IPS-NIHi11 (cell line): ENCODE measurements at places on chromosomes 7 and 10.

DNA sequence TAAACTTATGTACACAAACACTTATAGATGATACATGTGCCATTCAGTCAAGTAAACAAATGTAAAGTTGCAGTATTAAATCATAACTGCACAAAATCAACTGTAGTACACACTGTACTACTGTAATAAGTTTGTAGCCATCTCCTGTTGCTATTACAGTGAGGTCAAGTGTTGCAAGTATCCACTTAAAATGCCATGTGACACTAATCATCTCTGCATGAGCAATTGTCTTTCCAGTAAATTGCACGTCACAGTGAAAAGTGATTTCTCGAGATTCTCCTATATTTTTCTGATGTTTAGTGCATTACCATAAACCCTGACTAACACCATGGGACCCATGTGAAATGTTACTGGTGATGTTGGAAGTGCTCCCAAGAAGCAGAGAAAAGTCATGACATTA is 293.3 kb upstream of the SP4 start:
- no peak for DNase-seq

DNA sequence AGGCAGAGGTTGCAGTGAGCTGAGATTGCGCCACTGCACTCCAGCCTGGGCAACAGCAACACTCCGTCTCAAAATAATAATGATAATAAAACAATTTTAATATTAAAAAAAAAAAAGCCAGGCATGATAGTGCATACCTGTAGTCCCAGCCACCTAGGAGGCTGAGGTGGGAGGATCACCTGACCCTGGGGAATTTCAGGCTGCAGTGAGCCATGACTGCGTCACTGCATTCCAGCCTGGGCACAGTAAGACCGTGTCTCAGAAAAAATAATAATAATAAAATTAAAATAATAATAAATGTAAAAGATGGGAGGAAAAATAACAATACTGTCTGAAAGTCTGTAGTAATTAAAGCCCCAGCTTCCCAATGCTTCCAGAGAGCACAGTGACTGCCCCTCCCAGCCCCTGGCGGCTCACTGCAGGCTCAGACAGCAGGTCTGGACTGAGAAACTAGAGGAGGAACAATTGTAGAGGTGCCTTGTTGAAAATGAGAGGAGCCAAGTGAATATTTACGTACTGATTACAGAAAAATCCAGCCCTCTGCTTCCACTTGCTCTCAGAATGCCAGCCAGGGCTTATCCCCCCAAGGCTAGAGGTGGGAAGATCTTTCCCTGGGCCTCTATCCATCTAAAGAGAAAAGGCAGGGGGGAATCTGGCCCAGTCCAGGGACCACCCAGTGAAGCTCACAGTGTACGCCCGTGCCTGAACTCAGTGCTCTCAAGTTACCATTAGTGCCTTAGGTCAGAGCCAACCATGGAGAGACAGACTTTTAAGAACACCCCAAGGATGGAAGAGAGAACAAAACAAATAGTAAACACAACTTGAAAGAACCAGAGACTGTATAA is 112.8 kb downstream of the PARD3 start:
- no peak for DNase-seq

GRCh38 chr7:39488467-39489393 is 77.5 kb upstream of the YAE1 start:
- DNase-seq = no peak

GRCh38 chr10:10886861-10887531 is 130.7 kb upstream of the CELF2 start:
- no peak for DNase-seq

DNA sequence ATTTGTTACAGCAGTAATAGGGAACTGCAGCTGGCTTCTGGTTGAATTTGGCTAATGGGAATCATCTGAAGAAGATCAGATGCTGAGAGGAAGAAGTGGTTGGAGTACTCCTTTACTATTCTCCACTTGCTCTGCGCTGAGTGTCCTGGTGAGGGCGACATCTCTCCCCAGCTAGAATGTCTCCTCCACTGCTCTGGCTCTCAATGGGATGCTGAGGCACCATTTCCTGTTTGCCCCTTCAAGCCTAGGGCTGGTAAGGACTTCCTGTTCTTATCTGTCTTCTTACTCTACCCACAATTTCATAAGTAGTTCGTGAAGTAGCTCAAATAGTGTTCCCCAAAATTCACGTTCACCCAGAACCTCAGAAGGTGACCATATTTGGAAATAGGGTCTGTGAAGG is 43.2 kb upstream of the TES start:
- no peak for DNase-seq

DNA sequence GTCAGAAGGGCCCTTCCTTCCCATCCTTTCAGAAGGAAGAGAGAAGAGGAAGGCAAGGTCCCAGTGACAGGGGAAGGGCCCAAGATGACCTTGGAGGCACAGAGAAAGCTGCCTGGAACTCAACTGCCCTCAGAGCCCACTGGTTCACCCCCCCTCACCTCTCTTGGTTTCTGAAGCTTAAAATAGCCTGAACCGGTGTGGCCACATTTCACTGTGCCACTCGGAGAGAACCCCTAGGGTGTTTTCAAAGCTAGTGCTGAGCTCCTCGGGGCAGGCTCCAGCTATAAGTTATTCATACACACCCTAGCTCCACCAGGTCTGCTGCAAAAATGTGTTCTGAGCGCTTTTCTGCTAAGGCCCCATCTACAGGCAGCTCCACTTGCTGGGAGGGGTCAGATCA is 60.9 kb upstream of the ADRB1 start:
- peak; percentile 27 for DNase-seq

DNA sequence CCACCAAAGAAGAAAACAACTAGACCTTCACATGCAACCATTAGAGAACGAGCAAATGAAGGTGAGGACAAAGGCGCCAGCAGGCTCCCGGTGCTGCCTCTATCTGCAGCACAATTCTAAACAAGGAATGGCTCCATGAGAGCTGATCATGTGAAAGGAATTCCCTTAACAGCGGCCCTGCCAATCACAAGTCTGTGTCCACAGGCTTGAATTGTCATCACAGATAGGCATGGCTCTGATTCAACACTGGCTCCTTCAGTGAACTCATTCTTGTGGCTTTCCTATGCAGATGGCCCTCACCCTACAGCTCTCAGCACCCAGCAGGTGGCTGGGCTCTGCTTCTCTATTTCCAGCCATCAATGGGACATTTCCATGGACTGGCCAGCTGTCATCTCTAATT is 36.2 kb downstream of the LAMB1 start:
- peak; percentile 45 for DNase-seq

- no peak for DNase-seq
Observed at GRCh38 chr7:28483112-28483511, 70.8 kb downstream of the CREB5 start.

GRCh38 chr7:51314726-51315125 is 1.9 kb downstream of the COBL start:
- no peak for DNase-seq

- no peak for DNase-seq
Observed at GRCh38 chr7:26385240-26385639, 93.6 kb downstream of the SNX10 start.
